Metanephros (tissue), 2 donors: ENCODE measurements at places on chromosomes 2 and 18. TPM values are rescaled to one million over a fixed set of nuclear protein-coding genes. Genes with fewer than 3 reads are reported as not detected.

Gene CTDSP1
- total RNA-seq = 126 TPM

Gene VWC2L
- total RNA-seq = 0.35 TPM

Gene CREG2
- 1.6 TPM for total RNA-seq

Gene COBLL1
- 138 TPM for total RNA-seq

Gene IL37
- total RNA-seq = not detected
